H9 (cell line): ENCODE measurements at places on chromosomes 1 and 21.

- no peak for DNase-seq
Observed at GRCh38 chr21:28135646-28136045, 857.0 kb downstream of the LTN1 start.

DNA sequence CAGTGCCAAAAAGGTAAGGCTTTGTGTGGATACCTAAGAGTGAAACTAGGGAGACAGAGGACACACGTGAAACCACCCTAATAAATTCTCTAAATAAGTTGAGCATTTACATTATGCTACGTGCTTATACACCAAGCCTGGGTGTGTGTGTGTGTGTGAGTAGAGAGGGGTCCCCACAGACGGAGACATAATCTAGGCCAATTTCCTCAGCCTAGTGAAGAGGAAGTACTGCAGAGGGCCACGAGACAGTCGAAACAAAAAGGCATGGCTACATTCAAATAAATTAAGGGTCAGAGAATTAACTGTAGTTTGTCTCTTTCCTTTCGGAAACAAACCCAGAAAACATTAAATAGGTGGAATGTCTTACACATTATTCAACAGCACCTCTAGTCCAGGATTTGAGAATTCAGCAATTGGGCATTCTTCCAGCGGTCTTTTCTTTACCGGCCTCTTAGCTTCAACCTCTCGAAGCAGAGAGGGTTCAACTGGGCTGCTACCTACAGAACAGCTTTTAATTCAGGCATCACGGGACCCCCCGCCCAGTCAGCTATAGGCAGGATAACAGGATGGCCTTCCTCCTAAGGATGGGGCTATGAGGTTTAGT lies 75.0 kb downstream of the DESI2 start:
- no peak for DNase-seq

GRCh38 chr1:180622658-180623508 lies 8.9 kb upstream of the XPR1 start:
- DNase-seq, result no peak

- DNase-seq, result no peak
Observed at GRCh38 chr1:78275906-78276685, 214.7 kb upstream of the PTGFR start.

GRCh38 chr1:220213382-220213983 lies 58.8 kb downstream of the RAB3GAP2 start:
- DNase-seq, result no peak

- no peak for DNase-seq
Observed at GRCh38 chr1:17301767-17302166, 6.2 kb upstream of the PADI4 start.

DNA sequence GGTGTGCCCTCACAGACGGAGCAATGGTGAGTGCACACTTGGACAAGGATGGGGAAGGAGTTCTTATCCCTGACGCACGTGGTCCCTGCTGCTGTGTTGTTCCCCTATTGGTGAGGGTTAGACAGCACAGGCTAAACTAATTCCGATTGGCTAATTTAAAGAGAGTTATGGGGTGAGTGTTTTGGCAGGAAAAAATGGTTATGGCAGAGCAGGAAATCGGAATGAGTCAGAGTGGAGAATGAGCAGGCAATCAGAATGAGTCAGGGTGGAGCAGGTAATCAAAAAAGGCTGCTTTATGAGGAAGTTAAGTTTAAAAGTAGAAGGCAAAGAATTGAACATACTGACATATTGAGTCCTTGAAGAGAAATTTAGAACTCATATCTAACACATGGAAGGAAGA lies 100.5 kb downstream of the NGF start:
- no peak for DNase-seq

DNA sequence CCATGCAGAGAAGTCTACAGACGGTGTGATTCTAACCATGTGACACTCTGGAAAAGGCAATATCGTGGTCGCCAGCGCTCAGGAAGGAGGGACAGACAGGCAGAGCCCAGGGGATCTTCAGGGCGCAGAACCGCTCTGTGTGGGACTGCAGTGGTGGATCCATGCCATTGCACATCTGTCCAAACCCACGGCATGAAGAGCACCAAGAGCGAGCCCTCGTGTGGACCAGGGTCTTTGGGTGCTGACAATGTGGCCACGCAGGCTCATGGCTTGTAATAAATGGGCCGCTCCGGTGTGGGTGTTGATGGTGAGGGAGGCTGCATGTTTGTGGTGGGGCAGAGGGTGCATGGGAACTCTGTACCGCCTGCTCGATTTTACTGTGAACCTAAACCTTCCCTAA lies 25.3 kb upstream of the POFUT2 start:
- DNase-seq, result no peak

DNA sequence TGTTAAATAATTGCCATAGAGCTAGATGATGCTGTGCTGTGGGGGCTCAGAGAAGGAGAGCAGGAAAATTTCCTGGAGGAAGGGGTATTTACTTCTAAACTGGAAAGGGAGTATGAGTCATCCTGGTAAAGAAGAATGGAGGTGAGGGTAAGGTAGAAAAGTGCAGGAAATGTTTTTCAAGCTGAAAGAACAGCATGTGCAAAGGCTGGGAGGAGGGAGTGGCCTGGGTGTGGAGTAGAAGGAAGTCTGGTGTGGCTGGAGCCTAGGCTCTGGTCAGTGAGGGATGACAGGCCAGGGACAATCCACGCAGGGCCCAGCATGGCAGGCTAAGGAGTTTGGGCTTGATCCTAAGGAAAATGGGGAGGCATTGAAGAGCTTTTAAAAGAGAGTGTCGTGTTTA lies 45.9 kb downstream of the MATN1 start:
- DNase-seq, result no peak

- DNase-seq, result no peak
Observed at GRCh38 chr1:7824701-7825100, 28.2 kb downstream of the UTS2 start.

DNA sequence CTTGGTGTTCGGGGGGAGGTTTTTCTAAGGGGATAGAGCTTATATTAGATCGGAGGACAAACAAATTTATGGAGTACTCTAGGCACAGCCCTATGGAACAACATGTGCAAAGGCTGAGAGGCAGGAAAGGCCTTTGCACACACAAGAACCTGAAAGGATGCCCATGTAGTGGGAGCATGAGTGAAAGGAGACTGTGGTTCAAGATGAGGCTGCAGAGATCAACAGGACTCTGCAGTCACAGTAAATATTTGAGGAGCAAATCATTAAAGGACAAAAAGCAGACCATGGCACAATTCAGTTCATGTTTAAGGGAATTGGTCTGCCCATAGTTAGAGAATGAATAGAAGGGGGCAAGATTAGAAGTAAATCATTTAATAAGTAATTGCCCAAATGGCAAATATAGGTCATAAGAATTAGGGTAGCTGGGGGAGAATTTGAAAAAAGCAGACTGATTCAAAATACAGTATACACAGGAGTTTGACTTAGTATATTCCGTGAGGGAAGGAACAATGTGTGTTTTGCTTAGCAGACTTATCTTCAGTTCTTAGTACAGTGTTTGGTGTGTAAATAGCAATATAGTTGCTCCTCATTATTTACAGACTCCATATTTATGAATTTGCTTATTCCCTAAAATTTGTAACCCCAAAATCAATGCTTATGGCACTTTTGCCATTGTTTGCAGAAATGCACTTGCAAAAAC lies 268.1 kb downstream of the SEC16B start:
- no peak for DNase-seq

- DNase-seq, result no peak
Observed at GRCh38 chr1:189036628-189037027, 1441.0 kb downstream of the BRINP3 start.

DNA sequence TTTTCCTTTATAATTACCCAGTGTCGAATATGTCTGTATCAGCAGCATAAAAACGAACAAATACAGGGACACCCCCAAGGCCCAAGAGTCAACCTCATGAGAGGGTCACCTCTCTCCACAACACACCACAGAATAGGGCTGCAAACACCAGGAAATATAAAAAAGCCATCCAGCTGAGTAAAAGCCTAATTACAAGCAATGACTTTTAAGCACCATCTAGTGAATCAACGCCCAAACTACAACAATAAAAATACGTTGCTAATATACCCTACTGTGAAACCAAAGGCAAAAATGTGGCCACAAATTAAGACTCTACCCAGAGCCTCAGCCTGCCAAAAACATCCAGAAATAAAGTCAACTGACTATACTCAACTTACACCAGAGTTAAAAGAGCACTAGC lies 817.9 kb upstream of the NEGR1 start:
- no peak for DNase-seq
